Activated CD4-positive, alpha-beta memory T cell treated with anti-CD3 and anti-CD28 coated beads, Interleukin-2, amount 10 ng/mL, durations not matched to agents 7 days and 5 days (primary cell): ENCODE measurements at places on chromosomes 4 and X.

DNA sequence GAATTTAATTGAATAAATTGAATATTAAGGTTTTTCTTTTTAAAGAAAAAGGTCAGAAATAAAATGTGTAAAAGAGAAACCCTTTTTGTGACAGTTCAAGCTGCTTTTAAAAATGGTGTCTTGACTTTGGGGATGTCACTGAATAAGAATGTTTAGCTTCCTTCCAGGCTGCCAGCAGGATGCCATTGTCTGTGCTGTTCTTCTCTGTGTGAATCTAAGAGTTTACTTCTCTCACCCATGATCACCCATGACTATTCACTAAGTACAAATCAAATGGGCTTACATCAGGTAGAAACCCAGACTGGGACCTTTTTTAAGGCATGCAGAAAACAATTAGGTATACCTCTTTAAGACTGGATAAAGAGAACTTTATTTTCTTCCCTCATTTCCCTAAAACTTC is 115.3 kb downstream of the DACH2 start:
- no peak for DNase-seq

DNA sequence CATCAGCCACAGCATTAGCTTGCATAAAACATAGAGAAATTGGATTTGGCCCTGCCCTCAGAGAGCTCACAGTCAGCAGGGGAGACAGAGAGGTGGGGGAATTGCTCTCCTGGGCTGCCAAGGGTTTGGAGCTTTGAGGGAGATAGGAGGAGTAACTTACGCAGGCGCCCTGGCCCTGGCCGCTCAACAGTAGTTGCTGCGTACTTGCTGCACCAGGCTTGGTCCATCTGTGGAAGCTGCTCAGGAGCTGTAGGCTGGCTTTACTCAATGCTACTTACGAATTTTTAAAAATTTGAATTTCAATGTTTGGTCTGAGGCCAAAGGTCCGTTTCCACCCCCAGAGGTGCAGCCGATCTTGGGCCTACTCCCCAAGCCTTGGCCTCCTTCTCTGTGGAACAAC is 83.3 kb downstream of the CPZ start:
- no peak for DNase-seq

DNA sequence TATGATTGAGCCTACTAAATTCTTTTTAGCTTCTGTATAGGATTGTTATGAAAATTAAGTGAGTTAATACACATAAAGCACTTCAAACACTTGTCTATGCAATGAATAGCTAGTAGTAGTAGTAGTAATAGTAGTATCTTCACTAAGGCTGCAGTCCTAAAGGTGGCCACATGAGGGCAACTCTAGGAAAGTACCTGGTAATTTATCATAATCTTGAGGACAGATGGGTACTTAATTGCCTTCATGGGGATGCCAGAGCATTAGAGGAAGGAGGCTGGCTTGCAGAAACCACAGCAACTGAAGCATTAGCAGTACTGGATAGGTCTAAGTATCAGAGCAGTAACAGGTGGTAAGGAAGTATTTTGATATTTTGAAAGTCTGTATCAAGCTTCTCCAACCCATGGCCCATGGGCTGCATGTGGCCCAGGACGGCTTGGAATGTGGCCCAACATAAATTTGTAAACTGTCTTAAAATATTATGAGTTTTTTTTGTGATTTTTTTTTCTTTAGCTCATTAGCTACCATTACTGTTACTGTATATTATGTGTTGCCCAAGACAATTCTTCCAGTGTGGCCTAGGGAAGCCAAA is 17.3 kb downstream of the NIPAL1 start:
- DNase-seq = peak; percentile 54

- DNase-seq = no peak
These were observed 24.8 kb downstream of the SLC2A9 start for GRCh38 chr4:9996319-9997110.

- no peak for DNase-seq
These were observed 428.8 kb downstream of the IL15 start for GRCh38 chr4:142065086-142065647.

GRCh38 chr4:62495032-62495431 is 1294.9 kb downstream of the ADGRL3 start:
- DNase-seq = no peak

- DNase-seq = no peak
These were observed 89.2 kb upstream of the EXOC1L start for GRCh38 chr4:55730280-55730931.

DNA sequence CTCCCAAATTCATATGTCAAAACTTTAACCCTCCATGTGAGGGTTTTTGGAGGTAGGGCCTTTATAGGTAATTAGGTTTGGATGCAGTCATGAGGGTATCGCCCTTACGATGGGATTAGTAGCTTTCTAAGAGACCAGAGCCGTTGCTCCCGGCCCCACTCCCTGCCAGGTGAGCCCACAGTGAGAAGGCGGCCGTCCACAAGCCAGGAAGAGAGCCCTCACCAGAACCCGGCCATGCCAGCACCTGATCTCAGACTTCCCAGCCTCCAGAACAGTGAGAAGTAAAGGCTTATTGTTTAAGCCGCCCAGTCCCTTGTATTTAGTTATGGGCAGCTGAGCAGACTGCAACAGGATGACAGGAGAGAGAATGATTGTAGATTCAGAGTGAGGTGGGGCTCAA is 40.8 kb downstream of the DCTD start:
- DNase-seq = no peak

DNA sequence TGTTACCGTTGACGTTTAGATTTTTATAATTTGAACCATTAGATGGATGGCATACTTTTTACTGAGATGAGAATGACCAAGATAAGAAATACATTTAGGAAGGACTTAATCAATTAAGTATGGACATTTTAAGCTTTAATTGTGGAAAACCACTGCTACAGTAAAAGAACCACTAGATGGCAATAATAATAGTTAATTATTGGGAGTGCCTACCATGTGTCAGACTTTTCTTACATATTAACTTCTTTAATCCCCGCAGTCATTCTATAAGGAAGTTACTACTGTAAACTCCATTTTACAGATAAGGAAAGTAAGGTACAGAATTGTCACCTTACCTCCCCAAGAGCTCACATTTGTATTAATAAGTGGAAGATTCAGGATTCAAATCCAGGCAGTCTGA is 48.5 kb upstream of the MYOZ2 start:
- DNase-seq = no peak

GRCh38 chr4:87141428-87141827 is 79.0 kb downstream of the KLHL8 start:
- no peak for DNase-seq

- peak; percentile 56 for DNase-seq
These were observed 45.4 kb downstream of the CXorf58 start for GRCh38 chrX:23952984-23953907.

- DNase-seq = no peak
These were observed 47.1 kb downstream of the FAM13A start for GRCh38 chr4:89009761-89010369.

GRCh38 chr4:153652051-153652784 is 31.9 kb upstream of the TLR2 start:
- DNase-seq = no peak

- no peak for DNase-seq
These were observed at the start of gene GPR143 for GRCh38 chrX:9765737-9766097. Gene GPR143 (minus strand): TSS chrX:9765847. CDS start chrX:9765817, 30 bp downstream.

DNA sequence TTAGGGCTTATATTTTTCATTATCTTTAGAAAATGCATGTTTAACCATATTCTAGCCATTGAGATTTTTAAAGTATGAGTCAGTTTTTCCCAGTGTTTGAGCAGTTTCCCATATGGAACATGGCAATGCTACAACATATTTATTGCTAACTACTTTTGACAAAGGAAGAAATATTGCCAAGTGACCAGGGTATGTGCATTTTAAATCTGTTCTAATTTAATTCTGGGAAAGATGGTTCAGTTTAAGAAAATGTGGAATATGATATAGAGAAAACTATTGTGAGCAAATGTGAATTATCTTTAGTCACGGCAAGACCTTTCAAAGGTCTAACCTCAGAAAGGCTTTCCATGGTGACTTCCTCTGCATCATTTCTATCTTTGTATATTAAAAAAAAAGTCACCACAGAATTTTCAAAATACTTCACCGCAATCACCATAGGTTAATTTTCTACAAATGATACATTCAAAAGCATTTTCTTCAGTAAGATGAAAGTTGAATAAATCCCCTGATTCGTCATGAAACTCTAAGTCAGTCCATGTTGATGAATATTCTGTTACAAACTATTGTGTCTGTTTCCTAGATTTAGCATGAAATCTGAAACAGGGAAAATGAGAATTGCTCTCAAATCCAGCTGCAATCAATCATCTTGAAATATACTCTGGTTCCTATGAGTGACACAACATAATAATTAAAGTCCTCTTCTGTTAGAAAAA is 2349.0 kb upstream of the TENM3 start:
- DNase-seq = no peak

DNA sequence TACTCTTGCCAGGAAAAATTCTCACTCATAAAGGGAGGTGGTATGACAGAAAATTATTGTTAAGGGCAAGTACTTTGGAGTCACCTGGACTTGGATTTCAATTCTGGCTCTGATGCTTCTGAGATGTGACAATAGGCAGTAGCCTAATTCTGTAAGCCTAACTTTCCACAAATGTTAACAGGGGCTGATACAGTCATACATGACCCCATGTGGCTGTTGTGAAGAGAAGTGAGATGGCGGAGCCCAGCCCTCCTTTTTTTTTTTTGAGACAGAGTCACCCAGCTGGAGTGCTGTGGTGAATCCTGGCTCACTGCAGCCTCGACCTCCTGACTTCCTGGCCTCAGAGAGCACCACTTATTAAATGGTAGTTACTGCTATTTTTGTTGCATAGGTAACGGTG is 54.4 kb upstream of the IRF2 start:
- no peak for DNase-seq

- DNase-seq = no peak
These were observed 12.6 kb upstream of the NR3C2 start for GRCh38 chr4:148454835-148455234.

DNA sequence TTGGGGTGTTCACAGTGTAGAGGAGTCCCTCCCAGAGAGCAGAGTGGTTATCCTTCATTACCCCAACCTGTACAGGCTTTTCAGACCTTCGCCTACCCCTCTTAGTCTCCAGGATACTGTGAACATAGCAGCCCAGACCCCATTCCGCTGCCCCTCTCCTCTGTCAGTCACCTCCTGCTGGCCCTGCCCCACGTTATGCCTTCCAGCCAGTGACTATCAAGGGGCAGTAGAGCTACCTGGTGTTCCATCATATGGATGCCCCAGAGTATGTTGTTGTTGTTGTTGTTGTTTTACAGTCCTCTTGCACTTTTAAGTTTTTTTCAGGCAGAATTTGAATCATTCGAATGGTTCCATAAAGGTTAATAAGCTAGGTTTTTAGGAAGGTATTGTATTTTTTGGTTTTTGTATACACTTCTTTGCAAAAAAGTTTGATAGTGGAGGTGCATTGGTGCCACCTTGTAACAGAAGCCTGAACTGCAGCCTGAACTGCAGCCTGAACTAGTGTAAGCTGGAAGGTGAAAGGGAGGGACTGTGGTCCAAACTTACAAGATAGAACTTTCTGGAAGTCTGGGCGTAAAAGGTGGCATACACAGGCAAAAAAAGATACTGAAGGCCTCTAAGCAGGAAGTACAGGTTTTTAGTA is 101.4 kb upstream of the RAB40AL start:
- DNase-seq = no peak

DNA sequence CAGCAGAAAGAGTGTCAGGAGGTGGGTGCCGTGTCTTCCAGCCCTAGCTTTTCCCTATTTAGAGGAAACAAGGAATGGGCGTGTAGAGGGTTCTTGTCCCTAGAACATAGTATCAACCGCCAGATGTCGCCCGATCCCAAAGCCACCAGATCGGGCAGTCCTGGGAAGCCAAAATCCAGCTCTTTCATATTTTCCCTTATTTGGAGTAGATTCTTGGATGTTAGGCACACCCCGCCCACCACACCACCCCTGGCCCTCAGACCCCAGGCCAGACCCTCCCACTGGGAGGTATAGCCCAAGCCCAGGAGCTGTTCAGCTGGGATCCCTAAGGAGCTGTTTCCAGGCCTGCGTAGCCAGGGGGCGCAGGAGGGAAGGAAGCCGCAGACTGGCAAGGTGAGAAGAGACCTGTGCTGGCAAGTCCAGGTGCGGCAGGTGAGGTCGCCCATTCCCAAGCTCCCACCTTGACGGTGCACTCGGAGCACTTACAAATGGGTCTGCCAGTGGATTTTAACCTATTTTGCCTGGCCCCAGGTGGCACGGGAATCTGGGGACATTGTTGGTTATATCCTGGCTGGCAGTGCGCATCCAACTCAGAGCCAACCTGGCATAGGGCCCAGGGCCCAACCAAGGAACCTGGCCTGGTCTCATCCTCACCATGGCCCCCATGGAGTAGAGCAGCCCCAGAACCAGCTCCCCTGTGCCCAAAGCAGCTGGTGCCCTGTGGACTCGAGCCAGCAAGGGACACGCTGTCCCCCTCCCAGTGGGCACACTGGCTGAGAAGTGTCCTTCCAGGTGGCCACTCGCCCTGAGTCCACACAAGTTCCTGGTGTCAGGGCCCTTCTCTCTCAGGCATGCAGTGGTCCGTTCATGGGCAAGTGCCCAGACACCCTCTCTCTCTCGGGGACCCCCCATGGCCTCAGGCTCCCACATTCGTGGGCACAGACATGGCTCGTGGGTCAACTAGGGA is 811 bp downstream of the FLNA start:
- peak; percentile 40 for DNase-seq

- DNase-seq = no peak
These were observed 668.2 kb upstream of the NDST4 start for GRCh38 chr4:115781528-115782146.

DNA sequence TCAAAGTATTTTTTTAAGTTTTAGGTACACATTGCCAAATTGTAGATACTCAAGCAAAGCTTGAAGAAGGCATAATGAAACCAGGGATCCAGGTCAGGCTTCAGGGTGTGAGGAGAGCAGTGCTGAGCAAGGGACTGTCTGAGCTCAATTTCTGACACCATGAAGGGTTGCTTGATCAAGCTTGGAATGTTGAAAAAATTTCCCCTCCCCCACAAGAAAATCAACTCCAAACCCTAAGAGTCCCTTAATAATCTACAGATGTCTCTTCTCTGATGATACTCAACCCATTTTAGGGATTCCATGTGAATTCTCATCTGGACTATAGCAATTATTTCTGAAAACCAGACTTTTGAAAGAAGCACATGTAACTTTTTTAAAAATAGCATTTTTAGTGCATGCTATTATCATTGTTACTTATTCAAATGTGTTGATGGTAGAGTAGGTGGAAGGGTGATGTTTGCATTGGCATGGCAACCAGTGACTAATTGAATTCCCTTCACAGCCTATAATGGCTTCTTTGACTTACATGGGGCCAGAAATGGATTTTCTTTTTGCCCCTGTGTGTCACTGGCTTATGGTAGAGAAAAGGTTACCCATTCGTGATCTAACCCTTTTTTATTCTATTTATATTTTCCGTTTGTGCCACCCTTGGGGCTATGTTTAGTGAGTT is 252.0 kb downstream of the FBXW7 start:
- no peak for DNase-seq

- DNase-seq = no peak
These were observed 99.9 kb upstream of the FMR1 start for GRCh38 chrX:147811803-147812202.
